ENCODE measurements at places on chromosomes 7 and 10. TPM values are rescaled to one million over a fixed set of nuclear protein-coding genes. Genes with fewer than 3 reads are reported as not detected.

DNA sequence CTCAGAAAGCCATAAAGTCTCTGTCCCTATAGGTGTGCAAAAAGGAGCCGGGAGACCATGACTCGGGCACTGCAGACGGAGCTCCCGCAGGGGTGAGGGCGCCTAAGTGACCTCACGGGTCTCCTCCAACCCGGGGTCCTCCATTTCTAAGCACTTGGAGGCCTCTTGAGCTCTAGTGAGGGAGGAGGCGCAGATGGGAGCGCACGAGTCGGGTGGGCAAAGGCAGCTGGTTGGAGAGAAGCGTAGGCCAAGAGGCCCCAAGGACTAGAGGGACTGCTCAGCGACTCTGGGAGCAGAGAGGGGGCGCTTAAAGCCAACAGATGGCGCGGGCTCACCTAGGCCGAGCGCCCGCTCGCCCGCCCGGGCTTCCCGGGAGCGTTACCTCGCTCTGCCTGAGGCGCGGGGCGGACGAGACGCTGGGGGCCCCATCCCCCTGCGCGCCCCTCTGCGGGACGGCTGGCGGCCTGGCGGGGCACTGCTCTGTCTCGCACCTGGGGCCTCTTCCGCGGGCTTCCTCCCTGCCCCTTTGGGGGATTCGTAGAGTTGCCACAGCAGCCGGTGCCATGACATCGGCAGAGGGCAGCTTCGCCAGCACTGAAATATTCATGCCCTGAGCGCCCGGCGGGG, 523 bp upstream of the CDH23 start:
- no peak for DNase-seq

- DNase-seq = no peak
Observed at GRCh38 chr7:10773430-10773829, 200.2 kb upstream of the PHF14 start.

DNA sequence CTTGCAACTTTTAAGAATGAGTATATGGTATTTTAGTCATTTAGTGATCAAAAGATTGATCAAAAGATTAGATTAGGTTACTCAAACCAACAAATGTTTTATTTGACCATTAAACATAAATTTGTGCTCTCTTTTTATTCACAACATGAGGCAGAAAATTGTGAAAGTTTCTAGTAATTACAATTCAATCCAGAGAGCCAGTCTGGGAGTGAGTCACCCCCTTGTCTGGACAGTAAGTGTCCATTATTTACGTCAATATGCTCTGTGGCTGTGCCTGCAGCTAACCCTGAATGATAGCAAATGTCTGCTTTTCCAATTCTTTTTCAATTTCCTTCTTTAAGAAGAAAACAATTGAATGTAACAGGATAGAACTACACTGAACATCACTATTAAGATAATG, 27.9 kb downstream of the GNG11 start:
- DNase-seq = no peak

Gene ANKRD30A
- 216 TPM for total RNA-seq

Gene ASB10
- total RNA-seq = not detected

Gene SYT15B
- 2.0 TPM for total RNA-seq

- DNase-seq = no peak
Observed at GRCh38 chr10:6461961-6462360, 118.1 kb downstream of the PRKCQ start.

Gene PIP
- 140 TPM for total RNA-seq

DNA sequence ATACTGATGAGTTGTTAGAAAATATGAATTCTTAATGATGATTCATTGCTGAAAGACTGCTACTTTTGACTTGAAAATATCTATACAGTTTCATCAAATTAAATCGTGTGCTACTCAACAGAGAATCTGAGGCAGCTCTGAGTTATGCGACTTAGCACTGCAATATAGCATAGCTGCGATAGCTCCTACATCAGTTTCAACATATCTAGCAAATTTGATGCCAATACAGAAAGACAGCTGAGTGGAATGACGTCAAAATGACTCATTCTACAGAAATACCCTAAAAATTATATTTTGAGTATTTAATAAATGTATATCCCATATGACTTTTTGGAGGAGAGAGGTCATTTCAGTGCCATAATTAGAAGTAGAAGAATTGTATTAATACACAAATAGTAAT, 1.1 kb upstream of the TARP start:
- DNase-seq = no peak

GRCh38 chr10:78931321-78932053, 137.3 kb upstream of the ZMIZ1 start:
- DNase-seq = peak; percentile 48

DNA sequence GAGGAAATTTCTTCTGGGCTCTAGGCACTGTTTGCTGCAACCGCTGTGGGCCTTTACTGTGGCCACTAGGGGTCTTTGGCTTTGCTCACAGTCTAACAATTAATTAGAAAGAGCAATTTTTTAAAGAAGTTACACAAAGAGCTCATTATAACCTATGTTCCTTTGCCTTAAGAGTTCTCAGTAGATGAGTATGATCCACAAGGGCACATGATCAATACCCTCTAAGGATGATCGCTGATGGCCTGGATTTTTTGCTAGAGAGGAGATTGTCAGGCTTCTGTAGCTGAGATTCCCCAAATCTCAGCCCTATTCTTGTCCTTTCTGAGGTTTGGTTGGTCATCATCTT, 80.8 kb upstream of the RHOBTB1 start:
- DNase-seq = no peak

DNA sequence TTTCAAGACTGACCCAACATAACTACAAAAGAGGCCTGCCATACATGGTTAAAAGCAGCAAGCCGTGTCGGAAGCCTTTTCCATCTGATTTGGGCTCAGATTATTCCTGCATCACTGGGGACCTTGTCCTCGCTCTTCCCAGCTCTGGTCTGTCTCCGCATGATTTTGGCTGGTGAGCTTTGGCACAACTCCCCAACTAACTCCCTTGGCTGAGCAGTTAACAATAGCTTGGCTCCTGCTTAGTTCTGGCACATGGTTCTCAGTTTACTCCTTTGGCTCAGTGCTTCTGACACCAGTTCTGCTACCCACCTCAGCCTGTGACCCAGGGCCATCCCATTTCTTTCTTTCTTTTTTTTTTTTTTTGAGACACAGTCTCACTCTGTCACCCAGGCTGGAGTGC, 17.0 kb downstream of the AGK start:
- no peak for DNase-seq

DNA sequence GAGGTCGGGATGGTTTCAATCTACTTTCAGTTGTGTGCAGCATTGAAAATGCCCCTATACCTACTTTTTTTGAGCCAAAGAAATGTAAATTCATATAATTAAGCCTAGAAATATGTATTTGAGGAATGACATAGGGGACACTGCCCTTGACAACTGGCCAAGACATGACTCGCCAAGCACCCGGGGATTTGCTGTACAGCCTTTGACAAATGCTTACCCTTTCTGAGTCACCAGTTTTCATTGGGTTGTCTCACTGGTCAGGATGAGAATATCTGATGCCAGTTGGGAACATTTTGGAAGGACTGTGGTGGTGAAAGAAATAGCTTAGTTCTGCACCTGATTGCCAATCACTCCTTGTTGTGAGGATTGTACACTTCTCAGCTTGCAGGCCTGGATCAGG, 166.8 kb upstream of the HABP2 start:
- DNase-seq = no peak

Gene CASP7
- 19.0 TPM for total RNA-seq

DNA sequence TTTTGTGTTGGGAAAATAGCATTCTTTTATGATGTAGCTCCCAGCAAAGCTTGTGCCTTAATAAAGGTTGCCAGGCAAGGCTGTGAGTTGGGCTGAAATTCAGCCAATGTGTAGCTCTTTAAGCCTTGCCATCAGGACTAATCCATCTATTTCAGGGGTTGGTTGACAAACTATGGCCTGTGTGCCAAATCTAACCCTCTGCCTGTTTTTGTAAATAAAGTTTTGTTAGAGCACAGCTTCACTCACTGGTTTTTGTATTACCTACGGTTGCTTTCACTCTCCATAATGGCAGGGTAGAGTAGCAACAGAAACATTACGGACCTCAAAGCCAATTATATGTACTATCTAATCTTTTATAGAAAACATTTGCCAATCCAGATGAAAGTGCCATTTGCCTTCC, 638.1 kb upstream of the POT1 start:
- DNase-seq = no peak

DNA sequence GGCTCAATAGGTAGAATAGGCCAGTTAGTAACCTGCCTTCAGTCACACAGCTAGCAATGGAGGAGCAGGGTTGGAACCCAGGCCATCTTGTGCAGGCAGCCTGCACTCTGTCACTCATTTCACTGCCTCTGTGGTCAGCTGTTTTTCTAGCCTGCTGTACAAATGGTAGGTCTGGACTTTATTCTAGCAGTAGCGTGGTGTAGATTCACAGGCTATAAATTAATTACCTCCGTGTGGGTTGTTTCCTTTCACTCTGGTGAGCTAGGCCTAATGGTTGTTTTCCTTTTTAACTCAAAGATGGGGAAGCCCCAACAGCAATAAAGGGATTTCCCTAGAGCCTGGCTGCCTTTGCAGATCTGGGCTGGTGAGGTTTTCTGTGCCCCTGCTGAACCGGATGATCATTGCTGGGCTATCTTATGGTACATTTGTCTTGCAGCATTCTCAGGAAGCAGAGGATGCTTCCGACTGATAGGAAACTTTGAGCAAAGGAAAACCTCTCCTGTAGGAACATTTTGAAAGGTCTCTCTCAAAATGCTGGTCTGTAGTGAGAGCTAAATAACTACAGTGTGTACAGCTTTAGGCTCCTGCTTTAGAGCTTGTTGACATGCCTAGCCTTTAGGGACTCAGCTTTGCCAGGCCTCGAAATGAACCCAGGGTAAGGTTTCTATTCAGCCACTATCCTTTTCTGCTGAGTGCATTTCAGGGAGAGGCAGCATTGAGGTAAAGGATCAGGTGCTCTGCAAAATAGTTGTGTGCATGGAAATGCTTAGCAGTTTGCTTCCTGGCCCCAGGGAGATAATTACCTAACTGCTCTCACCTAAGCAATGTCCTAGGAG, 157.4 kb downstream of the ST7 start:
- no peak for DNase-seq

- no peak for DNase-seq
Observed at GRCh38 chr7:35030848-35031247, 6.4 kb downstream of the DPY19L1 start.

DNA sequence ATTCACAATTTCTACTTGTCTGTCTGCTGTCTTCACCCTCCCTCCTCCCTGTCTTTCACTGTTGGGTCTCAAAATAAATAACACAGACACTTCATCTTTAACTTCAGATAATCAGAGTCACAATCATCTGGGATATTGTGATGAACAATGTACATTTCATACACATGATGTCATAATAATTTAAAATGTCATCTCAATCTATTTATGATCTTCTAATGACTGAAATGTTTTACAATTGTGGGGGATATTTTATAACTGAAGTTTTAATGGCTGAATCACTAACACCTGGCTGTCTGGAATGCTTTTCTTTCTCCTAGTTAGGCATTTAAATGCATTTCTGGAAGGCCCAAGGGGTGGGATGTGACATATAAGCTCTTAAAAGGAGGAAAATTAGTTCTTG, 859.8 kb downstream of the LRMDA start:
- DNase-seq = no peak

Gene TRA2A
- 72.9 TPM for total RNA-seq

Gene HOXA4
- 2.8 TPM for total RNA-seq

DNA sequence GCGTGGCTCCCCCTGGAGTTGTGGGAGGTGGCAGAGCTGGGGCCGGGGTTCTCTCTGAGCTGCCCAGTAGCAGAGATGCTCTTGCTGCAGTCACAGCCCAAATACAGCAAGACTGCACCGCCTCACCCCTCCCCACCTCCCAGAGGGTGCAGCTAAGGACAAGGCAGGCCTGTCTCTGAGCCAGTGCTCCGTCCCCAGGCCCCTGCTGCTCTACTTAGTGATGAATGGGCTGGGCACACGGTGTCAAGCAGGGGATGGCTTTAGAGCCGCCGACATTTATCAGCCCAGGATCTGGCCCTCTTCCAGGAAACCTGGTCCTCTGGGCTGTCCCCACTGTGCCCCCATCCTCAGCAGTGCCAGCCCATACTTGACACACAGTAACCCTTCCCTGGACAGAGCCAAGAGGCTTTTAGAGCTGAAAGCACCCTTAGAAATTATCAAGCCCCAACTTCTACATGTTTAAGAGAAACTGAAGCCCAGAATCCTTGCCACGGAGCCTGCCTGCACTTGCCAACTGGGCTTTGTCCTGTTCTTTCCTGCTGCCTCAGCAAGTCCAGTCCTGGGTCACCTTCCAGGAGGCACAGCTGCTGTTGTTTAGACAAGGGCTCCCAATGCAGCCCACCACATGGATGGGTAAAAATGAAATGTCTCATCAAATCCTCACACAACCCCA, 137.1 kb upstream of the UNC5B start:
- DNase-seq = no peak

Data from breast epithelium (tissue), 4 donors.